ENCODE measurements at places on chromosomes 1 and 21. TPM values are rescaled to one million over a fixed set of nuclear protein-coding genes. Genes with fewer than 3 reads are reported as not detected.
A peak's percentile ranks its signal among the peaks of the same experiment; 100 is the strongest.

GRCh38 chr1:6106321-6106731, 60.6 kb downstream of the KCNAB2 start:
- DNase-seq, result no peak

DNA sequence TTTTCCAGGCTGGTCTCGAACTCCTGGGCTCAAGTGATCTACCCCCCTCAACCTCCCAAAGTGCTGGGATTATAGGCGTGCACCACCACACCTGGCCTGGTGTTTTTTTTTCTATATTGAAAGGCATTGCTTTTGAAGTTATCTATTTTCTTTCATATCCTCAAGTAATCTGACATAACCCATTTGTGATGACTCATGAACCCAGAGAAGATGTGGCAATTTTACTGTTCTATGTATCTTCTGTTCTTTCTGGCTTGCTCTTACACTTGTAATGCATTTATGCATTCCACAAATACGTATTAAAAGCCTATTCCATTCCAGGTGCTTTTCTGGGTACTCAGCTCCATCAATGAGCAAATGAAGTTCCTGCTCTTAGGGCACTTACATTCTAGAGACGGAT, 29.9 kb upstream of the ERRFI1 start:
- peak; percentile 85 for DNase-seq

Gene SESN2
- total RNA-seq, result 33.2 TPM

Gene ANXA9
- total RNA-seq, result 0.49 TPM
